ENCODE measurements at places on chromosomes 16 and 17. TPM values are rescaled to one million over a fixed set of nuclear protein-coding genes. Genes with fewer than 3 reads are reported as not detected.

GRCh38 chr16:74950511-74950910 is 34.4 kb downstream of the WDR59 start:
- H3K36me3 ChIP-seq: peaks cover 9% of the 10 kb centered on the region
- H3K4me3 ChIP-seq: no peak overlapping the region
- no peak for DNase-seq
- H3K27ac ChIP-seq: no peak overlapping the region
- no peaks in the 10 kb centered on the region for H3K4me1 ChIP-seq

DNA sequence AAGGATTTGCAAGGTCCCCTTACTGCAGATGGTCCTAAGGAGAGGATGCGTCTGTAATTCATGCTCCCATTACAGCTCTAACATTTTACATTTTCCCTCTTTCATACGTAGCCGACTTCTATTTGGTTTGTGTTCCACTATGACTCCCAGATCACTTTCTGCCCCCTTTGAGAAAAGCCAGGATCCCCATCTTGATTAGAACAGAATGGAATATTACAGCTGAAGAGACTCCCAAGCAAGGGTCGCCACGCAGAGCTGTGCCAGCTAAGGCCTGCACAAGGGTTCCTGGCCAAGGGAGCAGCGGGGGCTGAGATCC is 3.4 kb upstream of the CDT1 start:
- H3K4me1 ChIP-seq: peaks cover 23% of the 10 kb centered on the region
- H3K27me3 ChIP-seq: no peaks in the 10 kb centered on the region
- no peak for DNase-seq
- no peak overlapping the region for H3K27ac ChIP-seq
- no peaks in the 10 kb centered on the region for H3K36me3 ChIP-seq
- H3K4me3 ChIP-seq: no peak overlapping the region

DNA sequence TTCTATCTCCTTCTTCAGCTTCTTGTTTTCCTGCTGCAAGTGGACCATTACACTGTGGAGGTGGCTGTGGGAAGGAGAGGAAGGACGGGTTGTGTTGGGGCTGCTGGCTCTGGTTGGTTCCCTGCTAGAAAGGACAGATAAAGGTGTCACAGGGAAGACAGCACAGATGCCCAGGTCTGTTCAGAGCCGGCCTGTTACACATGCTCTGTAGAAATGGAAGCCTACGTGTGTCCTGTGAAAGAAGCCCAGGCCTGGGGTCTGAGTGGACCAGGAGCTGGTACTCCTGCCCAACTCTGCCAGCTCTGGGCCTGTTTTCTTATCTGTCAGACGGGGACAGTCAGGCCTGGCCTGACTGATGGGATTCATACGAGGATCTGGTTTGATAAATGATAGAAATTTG is 26.4 kb downstream of the DHX38 start:
- H3K4me1 ChIP-seq: peaks cover 1% of the 10 kb centered on the region
- H3K36me3 ChIP-seq: no peaks in the 10 kb centered on the region
- H3K4me3 ChIP-seq: no peak overlapping the region
- H3K27ac ChIP-seq: no peak overlapping the region

DNA sequence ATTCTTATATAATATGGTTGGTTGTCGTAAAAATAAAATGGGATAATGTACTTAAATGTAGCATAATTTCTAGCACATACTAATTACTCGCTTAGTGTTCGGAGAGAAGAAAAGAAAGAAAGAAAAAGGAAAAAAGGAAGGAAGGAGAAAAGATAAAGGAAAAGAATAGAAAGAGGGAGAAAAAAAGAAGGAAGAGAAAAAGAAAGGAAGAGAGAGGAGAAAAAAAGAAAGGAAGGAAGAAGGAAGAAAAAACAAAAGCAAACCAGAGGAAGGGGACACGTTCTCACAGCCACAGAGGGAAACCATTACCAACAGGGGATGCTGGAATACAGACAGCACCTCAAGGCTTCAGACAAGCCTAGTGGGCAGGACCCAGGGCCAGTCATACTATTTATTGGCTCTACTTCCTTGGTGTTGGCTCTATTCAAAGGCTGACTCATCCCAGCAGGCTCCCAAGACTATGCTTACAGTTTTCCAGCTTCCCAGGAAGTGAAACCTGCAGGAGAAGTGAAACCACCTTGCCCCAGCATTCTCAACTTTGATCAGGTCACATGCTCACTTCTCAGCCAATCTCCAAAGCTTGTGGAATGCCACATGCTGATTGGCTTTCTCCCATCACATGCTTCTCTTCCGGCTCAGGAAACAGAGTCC is 273.5 kb upstream of the IRX5 start:
- DNase-seq: peak; percentile 47
- no peaks in the 10 kb centered on the region for H3K36me3 ChIP-seq
- H3K27me3 ChIP-seq: no peaks in the 10 kb centered on the region
- H3K27ac ChIP-seq: no peak overlapping the region
- H3K4me1 ChIP-seq: peaks cover 14% of the 10 kb centered on the region

GRCh38 chr16:88770461-88771293 is 14.3 kb downstream of the PIEZO1 start:
- H3K27me3 ChIP-seq: no peaks in the 10 kb centered on the region
- peak overlapping the region; percentile 85 for H3K27ac ChIP-seq
- H3K36me3 ChIP-seq: no peaks in the 10 kb centered on the region
- DNase-seq: peak; percentile 70
- H3K4me1 ChIP-seq: peaks cover 83% of the 10 kb centered on the region
- no peak overlapping the region for H3K4me3 ChIP-seq

- H3K4me1 ChIP-seq: no peaks in the 10 kb centered on the region
- H3K27ac ChIP-seq: no peak overlapping the region
- no peaks in the 10 kb centered on the region for H3K36me3 ChIP-seq
- H3K27me3 ChIP-seq: no peaks in the 10 kb centered on the region
- H3K4me3 ChIP-seq: no peak overlapping the region
Observed at GRCh38 chr17:61508912-61509311, 56.7 kb downstream of the TBX4 start.

DNA sequence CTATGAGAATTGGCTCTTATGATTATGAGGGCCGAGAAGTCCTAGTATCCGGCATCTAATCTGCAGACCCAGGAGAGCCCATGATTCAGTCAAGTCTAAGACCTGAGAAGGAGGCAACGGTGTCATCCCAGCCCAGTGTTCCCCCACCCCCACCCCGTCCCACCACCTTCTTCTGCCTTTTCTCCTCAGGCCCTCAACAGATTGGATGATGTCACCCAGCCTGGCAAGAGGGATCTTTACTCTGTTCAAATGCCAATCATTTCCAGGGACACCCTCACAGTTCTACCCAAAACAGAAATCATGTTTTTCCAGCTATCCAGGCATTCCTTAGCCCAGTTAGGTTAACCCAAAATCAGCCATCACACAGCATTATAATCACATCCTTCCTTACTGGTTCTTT is 10.0 kb upstream of the GAA start:
- peak overlapping the region; percentile 46 for H3K27ac ChIP-seq
- no peaks in the 10 kb centered on the region for H3K36me3 ChIP-seq
- DNase-seq: no peak
- H3K4me1 ChIP-seq: no peaks in the 10 kb centered on the region

- no peaks in the 10 kb centered on the region for H3K36me3 ChIP-seq
- H3K4me1 ChIP-seq: peaks cover 6% of the 10 kb centered on the region
- H3K27ac ChIP-seq: no peak overlapping the region
Observed at GRCh38 chr16:79703066-79703465, 102.5 kb upstream of the MAF start.

DNA sequence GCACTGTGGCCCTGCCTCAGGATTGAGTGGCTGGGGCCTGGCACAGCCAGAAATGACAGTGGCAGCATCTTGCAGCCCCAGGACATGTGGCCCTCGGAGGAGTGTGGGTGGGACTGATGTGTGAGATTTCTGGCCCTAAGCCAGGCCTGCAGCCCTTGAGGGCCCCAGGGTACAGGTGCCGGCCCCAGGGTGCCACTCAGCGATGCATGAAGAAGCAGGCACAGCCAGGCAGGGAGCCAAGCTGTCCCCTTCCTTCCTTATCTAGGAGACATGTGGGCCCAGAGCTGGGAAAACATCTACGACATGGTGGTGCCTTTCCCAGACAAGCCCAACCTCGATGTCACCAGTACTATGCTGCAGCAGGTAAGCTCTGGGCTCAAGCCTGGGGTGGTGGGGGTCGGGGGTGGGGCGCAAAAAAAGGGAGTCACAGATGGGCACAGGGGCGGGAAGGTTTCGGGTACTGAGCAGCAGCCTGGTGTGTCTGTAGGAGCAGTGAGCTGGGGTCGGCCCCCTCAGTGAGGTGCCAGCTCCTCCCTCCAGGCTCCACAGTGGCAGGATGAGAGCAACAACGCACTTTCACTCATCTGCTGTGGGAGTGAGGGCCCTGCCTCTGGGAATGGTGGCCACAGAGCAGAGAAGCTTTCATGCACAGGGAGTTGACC is 4.1 kb downstream of the ACE start:
- no peaks in the 10 kb centered on the region for H3K27me3 ChIP-seq
- peaks cover 28% of the 10 kb centered on the region for H3K4me1 ChIP-seq
- peak; percentile 25 for DNase-seq
- H3K4me3 ChIP-seq: no peak overlapping the region
- H3K27ac ChIP-seq: no peak overlapping the region

DNA sequence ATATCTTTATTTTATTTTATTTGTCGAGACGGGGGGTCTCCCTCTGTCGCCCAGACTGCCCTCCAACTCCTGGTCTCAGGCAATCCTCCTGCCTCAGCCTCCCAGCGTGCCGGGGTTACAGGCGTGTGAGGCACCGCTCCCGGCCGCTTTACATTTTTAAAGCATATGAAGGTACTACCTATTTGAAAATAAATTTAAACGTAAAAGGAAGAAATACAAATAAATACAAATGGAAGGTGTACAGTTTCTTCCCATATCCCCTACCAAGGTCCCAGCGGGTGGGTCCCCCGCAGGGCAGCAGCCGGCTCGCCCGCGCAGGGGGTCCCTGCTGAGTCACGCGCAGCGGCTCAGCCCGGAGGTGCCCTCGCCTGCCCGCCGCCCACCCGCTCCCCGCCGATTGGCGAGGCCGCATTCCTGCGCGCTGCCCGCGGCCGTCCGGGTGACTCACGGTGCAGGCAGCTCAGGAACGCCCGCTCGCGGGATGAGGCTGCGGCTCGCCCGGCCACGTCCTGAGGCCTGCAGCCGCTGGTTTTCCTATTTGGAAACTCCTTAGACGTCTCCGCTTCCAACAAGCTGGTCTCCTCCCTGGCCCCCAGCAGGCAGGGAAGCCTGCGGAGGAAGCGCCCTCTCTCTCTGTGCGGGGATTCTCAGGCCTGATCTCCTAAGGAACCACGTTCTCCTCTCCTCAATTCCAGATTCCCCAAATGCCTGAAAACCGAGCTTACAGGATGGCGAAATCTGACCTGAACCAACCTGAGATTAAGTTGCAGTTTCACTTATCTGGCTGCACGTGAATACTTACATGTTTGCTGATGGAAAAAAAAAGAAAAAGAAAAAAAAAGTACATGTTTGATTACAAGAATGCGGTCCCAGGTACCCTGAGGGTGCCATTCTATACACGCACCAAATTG is 54.8 kb upstream of the MAP3K14 start:
- H3K27me3 ChIP-seq: no peaks in the 10 kb centered on the region
- no peaks in the 10 kb centered on the region for H3K36me3 ChIP-seq
- H3K4me3 ChIP-seq: no peak overlapping the region
- H3K27ac ChIP-seq: peak overlapping the region; percentile 19

GRCh38 chr16:68798398-68798797 is 44.9 kb upstream of the TANGO6 start:
- peaks cover 46% of the 10 kb centered on the region for H3K4me1 ChIP-seq
- no peak overlapping the region for H3K4me3 ChIP-seq
- H3K36me3 ChIP-seq: peaks cover 5% of the 10 kb centered on the region
- no peaks in the 10 kb centered on the region for H3K27me3 ChIP-seq
- no peak for DNase-seq

FSCN2 gene
- 7.0 TPM for total RNA-seq

IL17C gene
- not detected for total RNA-seq

NUDT7 gene
- 5.2 TPM for total RNA-seq

PPP1R27 gene
- not detected for total RNA-seq

FMNL1 gene
- 5.2 TPM for total RNA-seq

ADCY9 gene
- total RNA-seq: 29.1 TPM

SHCBP1 gene
- total RNA-seq: 0.26 TPM

SLC5A11 gene
- total RNA-seq: not detected

LAT gene
- 4.7 TPM for total RNA-seq

Data from body of pancreas (tissue), 4 donors.